ENCODE measurements at places on chromosomes 5 and 9. TPM values are rescaled to one million over a fixed set of nuclear protein-coding genes. Genes with fewer than 3 reads are reported as not detected.

The CDC25C gene
- 2.2 TPM for total RNA-seq

The F12 gene
- not detected for total RNA-seq

The EXOC3 gene
- total RNA-seq: 19.7 TPM

The PCA3 gene
- total RNA-seq: 8.4 TPM

The GDF9 gene
- 1.9 TPM for total RNA-seq

The SLC45A2 gene
- total RNA-seq: 1.2 TPM

The FGF1 gene
- total RNA-seq: 9.9 TPM

The GRXCR2 gene
- total RNA-seq: not detected

The DNAH5 gene
- total RNA-seq: 0.48 TPM

- peak; percentile 66 for DNase-seq
Measured at GRCh38 chr5:125700380-125700861, 722.8 kb upstream of the GRAMD2B start.

DNA sequence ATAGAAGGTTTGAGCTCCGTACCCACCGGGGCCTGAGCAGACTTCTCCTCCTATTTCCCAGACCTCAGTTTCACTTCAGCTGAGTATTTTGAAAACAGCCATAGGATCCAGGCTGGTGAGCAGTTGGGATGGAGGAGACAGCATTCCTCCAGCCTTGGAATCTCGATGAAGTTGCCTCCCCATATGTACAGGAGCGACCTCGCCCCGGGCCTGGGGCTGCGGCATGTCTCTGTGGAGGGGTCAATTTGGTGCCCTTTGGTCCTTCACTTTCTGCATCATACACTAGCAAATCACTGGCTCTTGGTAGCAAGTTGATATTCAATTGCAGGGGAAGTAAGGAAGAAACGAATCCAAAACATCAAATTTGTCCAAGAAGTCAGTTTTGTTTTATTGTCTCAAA, 402.0 kb upstream of the IRX4 start:
- no peak for DNase-seq

DNA sequence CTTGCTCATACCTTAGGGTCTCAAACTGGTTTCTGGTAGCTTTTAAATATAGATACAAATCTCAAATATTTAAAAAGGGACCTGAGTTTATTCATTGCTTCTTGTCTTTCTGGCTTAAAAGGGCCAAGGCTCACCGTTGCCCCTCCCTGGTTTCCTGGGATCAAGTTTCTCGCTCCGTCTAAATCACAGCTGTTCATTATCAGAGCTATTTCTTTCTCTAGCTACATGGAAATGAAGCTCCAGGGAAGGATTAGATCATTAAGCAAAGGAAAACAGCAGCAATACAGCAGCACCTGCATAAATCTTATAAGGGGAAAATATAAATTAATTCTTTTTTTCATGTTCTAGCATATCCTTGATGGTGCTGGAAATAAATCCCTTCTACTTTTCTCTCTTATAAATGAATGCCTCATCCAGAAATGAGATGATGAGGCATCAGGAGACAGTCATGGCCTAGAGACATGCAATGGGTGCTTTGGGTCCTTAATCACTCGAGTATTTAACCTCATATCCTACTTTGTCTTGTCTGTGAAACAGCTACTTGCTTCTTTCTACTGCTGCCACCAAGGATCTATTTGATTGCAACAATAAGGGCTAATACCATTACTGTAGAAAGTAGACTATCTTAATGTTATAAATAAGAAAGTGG, 320.1 kb downstream of the TRPM3 start:
- no peak for DNase-seq

DNA sequence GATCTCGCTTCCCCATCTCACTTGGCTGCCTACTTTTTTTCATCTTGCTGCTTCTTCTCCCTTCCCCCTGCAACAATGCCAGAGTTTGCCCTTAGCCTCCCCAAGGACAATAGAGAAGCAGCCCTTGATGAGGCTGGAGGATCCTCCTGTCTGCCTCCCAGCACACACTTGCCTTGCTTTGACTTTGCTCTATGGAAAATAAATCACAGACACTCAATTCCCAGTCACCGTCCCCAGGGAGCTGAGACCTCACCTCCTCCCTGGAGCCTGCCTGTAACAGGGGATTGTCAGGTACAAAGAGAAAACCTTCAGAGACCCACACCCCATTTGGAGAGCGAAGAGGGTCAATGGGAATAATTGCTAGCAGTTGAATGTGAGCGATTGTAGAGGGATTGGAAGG, 242.1 kb upstream of the ZNF462 start:
- DNase-seq: no peak

- peak; percentile 50 for DNase-seq
Measured at GRCh38 chr5:154285661-154286408, 95.3 kb downstream of the GALNT10 start.

- no peak for DNase-seq
Measured at GRCh38 chr9:72173080-72173479, 23.8 kb downstream of the GDA start.

GRCh38 chr5:132464156-132464939, 26.2 kb downstream of the IRF1 start:
- DNase-seq: no peak

DNA sequence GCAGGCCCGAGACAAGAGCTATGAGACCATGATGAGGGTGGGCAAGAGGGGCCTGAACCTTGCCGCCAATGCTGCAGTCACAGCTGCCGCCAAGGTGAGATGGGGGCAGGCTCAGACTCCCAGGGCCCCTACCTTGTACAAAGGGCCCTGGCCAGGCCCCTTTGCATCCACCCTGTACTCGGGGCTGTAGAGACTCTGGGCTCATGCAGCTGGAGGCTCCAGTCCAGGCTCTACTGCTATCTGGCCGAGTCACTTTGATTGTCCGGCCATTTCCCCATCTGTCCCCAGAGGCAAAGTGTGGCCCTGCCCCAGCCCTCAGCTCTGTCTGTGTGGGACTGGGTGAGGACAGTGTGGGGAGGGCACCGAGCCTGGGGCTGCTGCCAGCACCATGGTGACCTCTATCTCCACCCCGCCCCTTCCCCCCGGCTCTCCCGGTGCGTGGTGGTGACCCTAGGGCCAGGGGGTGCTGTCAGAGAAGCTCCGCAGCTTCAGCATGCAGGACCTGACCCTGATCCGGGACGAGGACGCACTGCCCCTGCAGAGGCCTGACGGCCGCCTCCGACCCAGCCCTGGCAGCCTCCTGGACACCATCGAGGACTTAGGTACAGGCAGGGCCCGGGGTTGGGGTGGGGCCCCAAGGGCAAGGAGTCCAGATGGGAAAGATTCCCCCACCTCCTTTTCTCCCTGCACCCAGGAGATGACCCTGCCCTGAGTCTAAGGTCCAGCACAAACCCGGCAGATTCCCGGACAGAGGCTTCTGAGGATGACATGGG, 6.1 kb downstream of the REEP2 start:
- no peak for DNase-seq

- DNase-seq: peak; percentile 21
Measured at GRCh38 chr9:126860757-126861466, 473 bp downstream of the ZBTB34 start.

DNA sequence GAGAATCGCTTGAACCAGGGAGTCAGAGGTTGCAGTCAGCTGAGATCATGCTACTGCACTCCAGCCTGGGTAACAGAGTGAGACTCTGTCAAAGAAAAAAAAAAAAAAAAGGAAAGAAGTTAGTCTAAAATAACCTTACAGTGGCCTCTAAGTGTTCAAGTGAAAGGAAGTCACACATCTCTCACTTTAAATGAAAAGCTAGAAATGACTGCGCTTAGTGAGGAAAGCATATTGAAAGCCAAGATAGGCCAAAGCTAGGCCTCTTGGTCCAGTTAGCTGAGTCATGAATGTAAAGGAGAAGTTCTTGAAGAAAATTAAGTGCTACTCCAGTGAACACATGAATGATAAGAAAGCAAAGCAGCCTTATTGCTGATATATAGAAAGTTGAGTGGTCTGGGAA, 38.1 kb downstream of the ITGA1 start:
- no peak for DNase-seq

DNA sequence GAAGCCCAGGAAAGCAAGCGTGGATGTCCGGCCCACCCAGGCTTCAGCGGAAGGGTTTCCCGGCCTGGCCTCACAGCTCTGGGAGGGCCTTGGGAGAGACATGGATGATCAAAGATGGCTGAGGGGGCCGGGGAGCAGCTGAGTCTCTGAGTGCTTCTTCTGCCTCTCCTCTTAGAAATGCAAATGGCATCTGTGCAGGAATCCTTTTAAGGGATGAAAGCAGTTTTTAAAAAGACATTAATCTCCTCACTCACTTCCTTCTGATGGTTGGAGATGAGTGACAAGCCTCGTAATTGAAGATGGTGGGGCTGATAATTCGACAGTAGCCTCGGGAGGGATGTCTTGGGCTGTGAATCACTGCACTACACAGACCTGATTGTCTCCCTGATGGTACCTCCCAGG, 24.3 kb upstream of the PITX1 start:
- DNase-seq: no peak

DNA sequence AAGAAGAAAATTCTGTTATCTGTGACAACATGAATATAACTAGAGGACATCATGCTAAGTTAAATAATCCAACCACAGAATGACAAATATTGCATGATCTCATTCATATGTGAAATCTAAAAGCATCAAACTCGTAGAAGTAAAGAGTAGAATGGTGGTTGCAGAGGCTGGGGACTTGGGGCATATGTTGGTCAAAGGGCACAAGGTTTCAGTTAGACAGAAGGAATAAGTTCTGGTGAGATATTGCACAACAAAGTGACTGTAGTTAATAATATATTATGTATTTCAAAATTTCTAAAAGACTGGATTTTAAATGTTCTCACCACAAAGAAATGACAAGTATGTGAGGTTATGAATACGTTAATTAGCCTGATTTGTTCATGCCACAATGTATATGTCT, 24.8 kb downstream of the GRIA1 start:
- no peak for DNase-seq

- peak; percentile 34 for DNase-seq
Measured at GRCh38 chr9:117777823-117778222, 73.6 kb downstream of the TLR4 start.

GRCh38 chr5:135986401-135986800, 31.6 kb upstream of the LECT2 start:
- DNase-seq: no peak
